ENCODE measurements at places on chromosomes 1 and 21.
A peak's percentile ranks its signal among the peaks of the same experiment; 100 is the strongest.

- no peak for DNase-seq
Observed at GRCh38 chr1:11951901-11952300, 17.4 kb downstream of the PLOD1 start.

GRCh38 chr1:170307426-170307825 lies 161.7 kb downstream of the NTMT2 start:
- DNase-seq, result no peak

DNA sequence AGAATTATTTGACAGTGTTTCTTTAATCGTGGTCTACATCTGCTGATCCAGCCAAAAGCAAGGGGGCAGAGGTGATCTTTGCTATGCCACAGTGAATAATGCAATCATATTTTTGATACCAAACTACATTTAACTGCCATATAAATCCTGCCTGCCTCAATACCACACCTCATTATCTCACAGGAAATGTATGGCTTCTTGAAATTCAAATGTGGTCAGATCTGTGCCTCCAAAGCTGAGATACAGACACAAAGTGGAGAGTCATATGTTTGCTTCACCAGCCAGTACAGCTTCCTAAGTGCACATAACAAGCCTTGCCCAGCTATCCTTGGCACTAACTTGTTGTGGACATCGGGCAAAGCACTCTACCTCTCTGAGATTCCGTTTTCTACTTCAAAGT lies 250.0 kb upstream of the NFIA start:
- DNase-seq, result no peak

GRCh38 chr1:65036570-65037051 lies 70.3 kb upstream of the JAK1 start:
- DNase-seq, result no peak

DNA sequence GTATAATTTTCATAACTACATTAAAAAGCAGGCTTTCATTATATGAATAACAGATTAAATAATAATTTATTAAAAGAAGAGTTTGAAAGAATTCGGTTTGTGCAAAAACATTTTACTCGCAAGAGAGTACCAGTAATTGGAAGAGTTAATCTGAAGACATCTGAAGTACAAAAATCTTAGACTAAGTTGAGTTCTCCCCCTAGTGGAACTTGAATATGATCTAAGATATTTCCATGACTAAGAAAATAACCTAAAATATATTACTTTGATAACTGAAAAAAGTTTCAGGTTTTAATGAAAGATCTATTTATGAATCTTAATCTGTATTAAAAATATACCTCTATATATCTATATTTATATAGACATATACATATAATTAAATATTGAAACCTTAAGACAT lies 112.5 kb upstream of the GFI1 start:
- no peak for DNase-seq

GRCh38 chr1:200877839-200878551 lies 5.2 kb downstream of the GPR25 start:
- no peak for DNase-seq

GRCh38 chr1:52007215-52008002 lies 16.9 kb upstream of the RAB3B start:
- no peak for DNase-seq

DNA sequence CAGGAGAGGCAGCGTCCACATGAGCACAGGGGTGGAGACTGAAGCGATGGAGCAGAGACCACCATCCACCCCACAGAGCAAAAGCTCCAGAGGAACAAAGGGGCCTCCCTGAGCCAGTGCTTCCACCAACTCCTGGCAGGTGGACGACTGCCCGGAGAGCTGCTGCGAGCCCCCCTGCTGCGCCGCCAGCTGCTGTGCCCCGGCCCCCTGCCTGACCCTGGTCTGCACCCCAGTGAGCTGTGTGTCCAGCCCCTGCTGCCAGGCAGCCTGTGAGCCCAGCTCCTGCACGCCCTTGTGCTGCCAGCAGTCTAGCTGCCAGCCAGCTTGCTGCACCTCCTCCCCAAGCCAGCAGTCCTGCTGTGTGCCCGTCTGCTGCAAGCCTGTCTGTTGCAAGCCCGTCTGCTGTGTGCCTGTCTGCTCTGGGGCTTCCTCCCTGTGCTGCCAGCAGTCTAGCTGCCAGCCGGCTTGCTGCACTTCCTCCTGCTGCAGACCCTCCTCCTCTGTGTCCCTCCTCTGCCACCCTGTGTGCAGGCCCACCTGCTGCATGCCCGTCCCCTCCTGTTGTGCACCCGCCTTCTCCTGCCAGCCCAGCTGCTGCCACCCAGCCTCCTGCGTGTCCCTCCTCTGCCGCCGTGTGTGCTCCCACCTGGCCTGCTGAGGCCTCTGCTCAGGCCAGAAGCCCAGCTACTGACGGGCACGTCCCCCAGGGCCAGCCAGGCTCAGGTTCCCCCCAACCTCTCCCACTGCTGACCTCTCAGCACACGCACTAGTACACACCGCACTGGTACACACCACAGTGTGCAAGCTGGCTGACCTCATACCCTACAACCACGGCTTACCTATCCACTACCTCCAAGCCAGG lies 5.4 kb downstream of the KRTAP10-12 start:
- DNase-seq, result no peak

DNA sequence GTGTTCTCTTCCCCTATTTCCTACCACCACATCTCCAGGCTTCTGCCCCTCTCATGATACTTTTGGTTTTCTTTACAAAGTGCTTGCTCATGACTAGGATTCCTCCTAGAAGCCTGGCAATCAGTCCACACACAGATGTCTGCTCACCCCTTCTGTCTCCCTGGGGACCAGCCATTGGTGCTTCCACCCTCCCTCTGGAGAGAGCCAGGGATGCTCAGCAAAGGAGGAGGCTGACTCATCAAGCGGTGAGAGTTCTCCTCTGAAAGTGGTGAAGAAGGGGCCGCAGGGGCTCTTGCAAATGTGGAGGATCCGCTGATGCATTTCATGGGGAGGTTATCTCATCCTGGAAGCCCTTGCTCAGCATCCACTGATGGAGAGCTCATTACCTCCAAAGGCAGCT lies 14.5 kb downstream of the NT5C1A start:
- no peak for DNase-seq

DNA sequence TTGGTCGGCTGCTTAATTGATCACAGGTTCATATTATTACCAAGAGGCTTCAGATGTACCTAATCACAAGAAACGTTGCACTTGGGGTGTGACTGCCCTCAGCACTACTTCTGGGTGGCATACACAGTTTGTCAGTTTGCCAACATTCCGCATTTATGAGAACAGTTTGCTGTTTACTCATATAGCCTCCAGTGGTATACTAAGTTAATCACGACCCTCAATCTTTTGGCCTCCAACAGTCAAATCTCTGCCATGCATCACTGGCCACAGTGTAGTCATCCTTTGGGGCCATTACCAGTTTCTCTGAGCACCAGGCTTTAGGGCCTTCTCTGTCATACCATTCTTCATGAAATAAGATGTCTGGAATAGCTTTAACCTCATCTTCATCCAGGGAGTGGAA lies 62.8 kb upstream of the BCL9 start:
- DNase-seq, result no peak

DNA sequence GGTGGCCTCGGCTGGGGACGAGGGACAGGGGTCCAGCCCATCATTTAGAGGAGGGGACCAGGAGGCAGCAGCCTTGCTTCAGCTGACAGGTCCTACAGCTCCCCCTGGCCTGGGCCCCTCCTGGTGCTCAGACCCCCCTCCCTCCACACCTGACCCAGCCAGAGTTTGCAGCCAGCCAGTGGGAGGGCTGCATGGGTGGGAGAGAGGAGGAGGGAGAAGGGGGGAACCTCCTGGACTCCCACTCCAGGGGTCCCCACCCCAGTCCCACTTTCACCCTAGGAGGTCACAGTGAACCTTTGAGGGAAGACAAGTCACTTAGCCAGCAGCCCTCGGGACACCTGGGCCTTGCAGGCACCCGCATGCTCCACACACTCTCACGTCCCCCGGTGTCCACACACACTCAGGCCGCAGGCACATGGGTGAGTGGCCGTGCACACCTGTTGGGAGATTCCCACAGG lies 108.9 kb upstream of the ZBTB40 start:
- DNase-seq, result no peak

DNA sequence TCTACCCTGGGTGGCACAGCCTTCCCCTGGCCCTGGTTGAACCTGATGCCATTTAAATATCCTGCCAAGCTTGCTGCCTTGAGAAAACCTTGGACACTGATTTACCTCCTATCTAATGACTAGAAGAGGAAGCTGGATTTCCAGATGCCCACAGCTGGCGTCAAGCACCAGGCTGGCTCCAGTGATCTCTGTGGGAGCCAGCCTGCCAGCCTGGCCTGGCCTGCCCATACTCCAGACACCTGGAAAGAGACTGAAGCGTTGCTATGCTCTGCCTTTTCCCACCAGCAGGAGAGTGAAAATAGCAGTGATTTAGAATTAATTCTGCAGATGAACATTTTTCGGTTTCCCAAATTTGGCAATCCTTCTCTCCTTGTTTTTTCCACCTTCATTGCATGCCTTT lies 11.5 kb upstream of the EIF4G3 start:
- DNase-seq, result no peak

- no peak for DNase-seq
Observed at GRCh38 chr1:16318555-16318954, 33.7 kb downstream of the FBXO42 start.

DNA sequence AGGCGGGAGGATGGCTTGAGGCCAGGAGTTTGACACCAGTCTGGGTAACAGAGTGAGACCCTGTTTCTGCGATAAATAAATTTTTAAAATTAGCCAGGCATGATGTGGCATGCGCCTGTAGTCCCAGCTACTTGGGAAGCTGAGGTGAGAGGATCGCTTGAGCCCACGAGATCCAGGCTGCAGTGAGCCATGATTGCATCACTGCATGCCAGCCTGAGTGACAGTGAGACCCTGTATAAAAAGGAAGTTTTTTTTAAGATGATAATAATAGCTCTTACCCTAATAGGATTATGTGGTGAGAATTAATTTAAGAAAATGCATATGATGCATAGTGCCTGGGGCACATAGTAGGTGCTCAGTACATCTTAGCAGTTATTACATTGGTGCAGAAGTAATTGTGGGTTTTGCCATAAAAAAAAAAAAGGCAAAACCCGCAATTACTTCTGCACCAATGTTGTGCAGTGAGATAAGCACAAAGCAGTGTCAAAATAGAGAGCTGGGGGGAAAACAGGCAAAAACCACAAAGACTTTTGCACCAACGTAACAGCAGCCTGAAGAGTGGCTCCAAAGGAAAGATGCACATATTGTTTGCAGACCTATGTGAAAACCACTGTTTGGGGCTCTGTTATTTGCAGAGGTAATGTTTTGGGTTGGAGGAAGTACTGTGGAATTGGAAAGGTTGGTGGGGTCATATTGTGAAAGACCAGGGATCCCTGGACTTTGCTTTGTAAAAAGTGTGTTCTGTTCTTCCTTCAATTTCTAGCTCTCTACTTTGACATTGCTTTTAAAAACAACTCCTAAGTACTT lies 72.4 kb downstream of the PLXNA2 start:
- no peak for DNase-seq

DNA sequence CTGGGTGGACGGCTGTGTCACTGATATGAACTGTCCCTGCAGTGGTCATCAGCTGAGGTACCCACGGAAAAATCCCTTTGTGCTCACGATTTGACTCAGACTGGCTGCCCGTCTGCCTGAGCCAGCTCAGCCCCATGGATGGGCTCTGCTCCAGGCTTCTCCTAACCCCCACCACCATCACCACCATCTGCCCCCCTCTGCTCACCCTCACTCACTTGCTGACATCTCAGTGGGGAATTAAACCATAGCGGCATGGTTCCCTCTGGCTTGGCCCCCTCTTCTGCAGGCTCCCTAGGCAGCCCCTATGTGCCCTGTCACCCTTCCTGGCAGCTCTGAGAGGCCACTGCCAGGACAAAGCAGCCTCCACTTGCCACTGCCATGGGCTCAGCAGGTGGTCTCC lies 17.3 kb downstream of the SLC6A9 start:
- DNase-seq, result peak; percentile 19

- DNase-seq, result no peak
Observed at GRCh38 chr1:8019229-8019620, 6.9 kb downstream of the ERRFI1 start.

- DNase-seq, result no peak
Observed at GRCh38 chr1:206900149-206900548, 2.9 kb downstream of the IL24 start.

- no peak for DNase-seq
Observed at GRCh38 chr1:6660415-6661049, 35.9 kb downstream of the THAP3 start.

GRCh38 chr1:26283279-26283853 lies 3.5 kb downstream of the SH3BGRL3 start:
- no peak for DNase-seq

GRCh38 chr1:23424293-23425192 lies at the start of gene TCEA3:
Gene TCEA3 (minus strand): TSS chr1:23424748. CDS start chr1:23424633, 115 bp downstream.
- no peak for DNase-seq

DNA sequence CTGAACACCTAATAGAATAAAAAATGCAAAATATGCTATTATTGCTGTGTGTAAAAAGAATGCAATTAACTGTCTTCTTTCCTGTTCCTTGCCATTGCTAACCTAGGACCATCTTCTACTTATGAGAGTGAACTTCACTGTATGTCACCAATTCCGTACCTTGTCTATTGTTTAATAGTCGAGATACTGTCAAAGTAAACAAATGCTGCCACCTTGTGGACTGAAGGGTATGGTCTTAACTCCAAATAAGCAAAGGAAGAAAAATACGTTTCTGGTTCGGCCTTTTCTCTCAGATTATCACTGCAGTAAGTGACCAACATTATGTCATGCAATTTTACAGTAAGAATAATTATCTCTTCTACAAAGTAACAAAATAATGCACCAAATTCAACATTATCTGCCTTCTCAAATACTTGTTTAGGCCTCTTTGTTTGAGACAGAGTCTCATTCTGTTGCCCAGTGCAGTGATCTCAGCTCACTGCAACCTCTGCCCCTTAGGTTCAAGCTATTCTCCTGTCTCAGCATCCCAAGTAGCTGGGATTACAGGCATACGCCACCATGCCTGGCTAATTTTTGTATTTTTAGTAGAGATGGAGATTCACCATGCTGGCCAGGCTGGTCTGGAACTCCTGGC lies 133.4 kb downstream of the COP1 start:
- DNase-seq, result peak; percentile 2

DNA sequence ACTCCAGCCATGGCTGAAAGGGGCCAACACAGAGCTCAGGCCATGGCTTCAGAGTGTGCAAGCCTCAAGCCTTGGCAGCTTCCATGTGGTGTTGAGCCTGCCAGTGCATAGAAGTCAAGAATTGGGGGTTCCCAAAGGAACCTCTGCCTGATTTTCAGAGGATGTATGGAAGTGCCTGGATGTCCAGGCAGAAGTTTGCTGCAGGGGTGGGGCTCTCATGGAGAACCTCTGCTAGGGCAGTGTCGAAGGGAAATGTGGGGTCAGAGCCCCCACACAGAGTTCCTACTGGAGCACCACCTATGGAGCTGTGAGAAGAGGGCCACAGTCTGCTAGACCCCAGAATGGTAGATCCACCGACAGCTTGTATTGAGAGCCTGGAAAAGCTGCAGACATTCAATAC lies 29.8 kb upstream of the CD55 start:
- no peak for DNase-seq

GRCh38 chr1:100767176-100767890 lies 47.8 kb downstream of the VCAM1 start:
- DNase-seq, result no peak

Data from amygdala (tissue), 56 donors.